ENCODE measurements at places on chromosomes 1 and 21. TPM values are rescaled to one million over a fixed set of nuclear protein-coding genes. Genes with fewer than 3 reads are reported as not detected.

Gene CCDC190
- total RNA-seq, result 2.1 TPM

Gene CD5L
- total RNA-seq, result 0.64 TPM

Gene CD34
- total RNA-seq, result 40.8 TPM

Gene LIPI
- total RNA-seq, result not detected

Gene AP4B1
- 21.2 TPM for total RNA-seq

DNA sequence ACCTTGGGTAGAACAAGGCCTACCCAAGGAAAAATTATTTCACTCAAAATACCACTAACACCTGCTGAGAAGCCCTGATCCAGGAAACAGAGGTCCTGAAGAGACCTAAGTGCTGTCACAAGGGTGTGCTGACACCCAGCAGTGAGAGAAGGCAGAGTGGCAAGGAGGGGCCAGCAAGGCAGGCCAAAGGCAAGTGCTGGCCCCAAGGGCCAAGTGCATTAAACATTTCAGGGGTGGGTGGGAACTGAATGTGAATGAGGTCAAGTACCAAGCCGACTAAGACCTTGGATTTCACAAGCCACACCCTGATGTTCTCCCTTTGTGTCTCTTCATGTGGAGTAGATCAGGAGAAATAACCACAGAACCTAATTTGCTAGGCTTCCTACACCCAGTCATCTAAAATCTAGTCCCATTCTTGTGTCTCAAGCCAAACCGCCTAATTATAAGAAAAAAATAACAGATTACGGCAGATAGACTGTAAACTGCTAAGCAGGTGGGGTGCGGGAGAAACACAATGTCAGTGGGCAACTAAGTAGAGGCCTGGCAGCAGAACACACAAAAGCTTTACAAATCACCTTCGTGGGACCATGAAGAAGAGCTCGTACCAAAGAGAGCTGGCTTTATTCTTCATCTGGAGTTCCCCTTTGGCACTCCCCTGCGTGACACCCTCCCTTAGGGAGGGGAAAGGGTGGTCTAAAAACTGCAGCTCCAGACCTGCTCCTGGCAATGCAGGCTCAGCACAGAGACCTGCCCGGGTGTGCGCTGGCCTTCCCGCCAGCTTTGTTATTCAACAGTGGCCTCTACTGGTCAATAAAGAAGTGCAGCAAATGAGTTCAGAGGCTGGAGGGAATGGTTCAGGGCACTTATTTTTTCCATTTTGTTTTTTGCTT lies 8.7 kb downstream of the UBE2G2 start:
- peaks cover 6% of the 10 kb centered on the region for H3K4me1 ChIP-seq
- no peak overlapping the region for H3K4me3 ChIP-seq
- H3K27me3 ChIP-seq, result no peaks in the 10 kb centered on the region
- H3K36me3 ChIP-seq, result no peaks in the 10 kb centered on the region
- H3K27ac ChIP-seq, result no peak overlapping the region

DNA sequence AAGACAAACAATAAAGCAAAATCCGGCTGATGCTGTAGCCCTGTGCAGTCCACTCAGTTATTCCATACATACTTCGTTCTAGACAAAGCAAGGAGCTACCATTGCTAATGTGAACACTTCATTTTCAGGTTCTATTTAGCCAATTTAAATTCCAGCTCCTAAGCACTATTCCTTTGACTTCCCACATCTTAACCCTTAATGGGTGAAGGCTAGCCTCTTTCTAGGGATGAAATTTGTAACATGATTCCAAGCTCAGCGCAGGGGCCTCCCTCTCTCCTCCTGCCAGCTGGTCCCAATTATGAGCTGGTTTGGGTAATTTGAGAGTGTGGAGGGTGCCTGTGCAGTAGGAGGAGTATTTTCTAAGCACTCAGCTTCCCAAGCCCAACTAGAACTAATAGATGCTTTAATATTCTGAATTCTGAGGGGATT lies 53.9 kb upstream of the PTGFRN start:
- no peak for DNase-seq
- H3K4me1 ChIP-seq, result peaks cover 21% of the 10 kb centered on the region
- H3K36me3 ChIP-seq, result no peaks in the 10 kb centered on the region
- H3K27me3 ChIP-seq, result no peaks in the 10 kb centered on the region
- no peak overlapping the region for H3K27ac ChIP-seq
- H3K4me3 ChIP-seq, result no peak overlapping the region

DNA sequence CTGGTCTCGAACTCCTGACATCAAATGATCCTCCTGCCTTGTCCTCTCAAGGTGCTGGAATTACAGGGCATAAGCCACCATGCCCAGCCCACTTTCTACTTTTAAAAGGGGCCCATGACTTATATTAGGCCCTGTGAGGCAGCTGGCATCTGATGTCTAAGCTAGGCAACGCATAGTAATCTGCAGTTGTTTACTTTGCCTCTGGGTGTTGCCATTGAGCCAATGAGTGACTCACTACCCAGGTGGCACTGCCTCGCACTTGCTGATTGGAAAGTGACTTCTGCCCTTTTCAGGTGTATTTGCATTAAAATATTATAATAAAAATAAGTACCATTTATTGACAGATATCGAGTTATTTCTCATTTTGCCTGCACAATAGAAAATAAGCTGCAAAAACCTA lies 84.9 kb downstream of the KIF14 start:
- no peak overlapping the region for H3K27ac ChIP-seq
- H3K27me3 ChIP-seq, result no peaks in the 10 kb centered on the region
- H3K4me1 ChIP-seq, result no peaks in the 10 kb centered on the region
- no peak overlapping the region for H3K4me3 ChIP-seq
- no peak for DNase-seq
- H3K36me3 ChIP-seq, result no peaks in the 10 kb centered on the region

DNA sequence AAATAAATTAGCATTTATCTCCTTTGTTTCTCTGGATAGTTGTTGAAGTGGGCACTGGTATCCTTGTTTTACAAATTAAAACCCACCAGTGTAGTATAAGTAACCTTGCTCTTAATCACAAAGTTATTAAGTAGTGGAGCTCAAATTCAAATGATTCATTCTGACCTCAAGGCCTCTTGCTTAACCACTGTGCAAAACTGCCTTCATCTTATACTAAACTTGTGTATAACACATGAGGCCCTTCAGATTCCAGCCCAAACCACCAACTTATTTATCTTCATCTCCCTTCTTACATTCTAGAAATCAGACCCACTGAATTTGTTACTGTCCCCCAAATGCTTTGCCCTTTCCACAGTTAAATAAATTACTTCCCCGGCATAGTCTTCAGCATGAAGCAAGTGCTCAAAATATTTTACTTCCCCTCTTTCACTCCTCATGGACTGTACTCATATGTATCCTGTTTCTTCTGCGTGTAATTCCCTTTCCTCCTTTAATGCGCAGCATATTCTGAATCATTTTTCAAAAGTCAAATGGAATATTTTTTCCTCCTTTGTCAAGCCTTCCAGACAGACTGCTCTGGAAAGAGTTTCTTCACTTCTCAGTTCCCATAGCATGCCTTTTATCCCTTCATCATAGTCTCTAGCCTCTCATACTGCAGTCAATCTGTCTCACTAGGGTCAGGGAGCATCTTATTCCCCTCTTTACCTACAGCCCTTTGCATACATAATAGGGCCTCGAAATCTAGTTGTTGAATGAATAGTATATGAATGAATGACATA lies 19.0 kb upstream of the DNASE2B start:
- no peak for DNase-seq
- H3K27me3 ChIP-seq, result no peaks in the 10 kb centered on the region
- no peaks in the 10 kb centered on the region for H3K36me3 ChIP-seq
- H3K4me3 ChIP-seq, result no peak overlapping the region
- H3K27ac ChIP-seq, result no peak overlapping the region

DNA sequence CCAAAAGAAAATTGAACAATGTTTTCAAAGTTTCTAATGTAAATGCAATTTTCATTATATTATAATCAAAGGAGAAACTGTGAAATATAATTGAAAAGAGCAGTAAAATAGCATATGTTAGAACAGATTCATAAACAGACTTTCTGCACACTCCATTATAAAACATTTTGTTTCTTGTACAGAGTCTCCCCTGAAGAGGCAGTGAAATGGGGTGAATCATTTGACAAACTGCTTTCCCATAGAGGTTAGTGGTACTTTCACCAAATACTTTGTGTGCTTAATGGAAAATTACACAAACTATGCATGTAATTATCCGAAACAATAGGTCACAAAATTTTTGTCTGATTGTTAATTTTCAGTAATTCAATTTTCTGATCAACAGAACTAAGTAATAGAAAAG lies 1.9 kb downstream of the RGS18 start:
- H3K4me1 ChIP-seq, result no peaks in the 10 kb centered on the region
- H3K4me3 ChIP-seq, result no peak overlapping the region
- no peaks in the 10 kb centered on the region for H3K27me3 ChIP-seq

GRCh38 chr1:172616195-172616594 lies 42.7 kb upstream of the FASLG start:
- H3K4me3 ChIP-seq, result no peak overlapping the region
- H3K4me1 ChIP-seq, result no peaks in the 10 kb centered on the region
- H3K27me3 ChIP-seq, result no peaks in the 10 kb centered on the region
- DNase-seq, result no peak
- H3K36me3 ChIP-seq, result peaks cover 6% of the 10 kb centered on the region

DNA sequence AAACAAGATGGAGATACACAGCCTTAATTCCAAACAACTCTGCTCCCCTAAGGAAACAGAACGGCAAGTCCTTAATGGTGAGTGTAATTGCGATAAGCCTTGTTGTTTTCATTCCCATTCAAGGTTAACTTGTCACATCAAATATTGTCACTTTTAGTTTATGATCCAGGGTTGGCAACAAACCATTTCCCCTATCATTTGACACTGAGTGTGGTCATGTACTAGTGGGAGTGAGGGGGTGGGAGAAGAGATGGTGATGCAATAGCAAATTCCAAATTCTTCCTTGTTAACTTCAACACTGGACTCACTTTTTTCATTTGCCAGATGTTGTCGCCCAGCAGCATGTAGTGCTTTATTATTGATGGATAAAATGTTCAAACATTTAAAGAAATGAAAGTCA lies 140.4 kb downstream of the ZNF326 start:
- no peaks in the 10 kb centered on the region for H3K36me3 ChIP-seq
- DNase-seq, result no peak
- H3K4me1 ChIP-seq, result no peaks in the 10 kb centered on the region
- H3K27me3 ChIP-seq, result no peaks in the 10 kb centered on the region

DNA sequence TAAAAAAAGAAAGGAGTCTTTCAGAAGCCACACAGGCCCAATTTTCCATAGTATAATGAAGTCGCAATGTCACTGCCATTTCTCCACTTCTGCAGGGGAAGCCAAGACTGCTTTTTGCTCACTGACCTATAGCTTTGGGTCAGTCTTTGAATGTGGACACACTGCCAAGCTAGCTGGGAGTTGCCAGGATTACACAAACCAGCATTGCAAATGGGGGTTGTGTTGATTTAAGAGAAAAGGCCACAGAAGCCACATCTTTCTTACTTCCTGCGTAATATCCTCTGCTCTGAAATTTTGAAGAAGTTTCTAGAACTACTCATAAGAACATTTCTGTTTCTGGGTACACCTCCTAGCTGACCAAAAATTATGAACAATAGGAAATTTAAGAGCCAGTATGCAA lies 45.8 kb upstream of the SAMSN1 start:
- H3K27me3 ChIP-seq, result no peaks in the 10 kb centered on the region
- DNase-seq, result peak; percentile 67
- H3K36me3 ChIP-seq, result no peaks in the 10 kb centered on the region
- H3K4me1 ChIP-seq, result peaks cover 22% of the 10 kb centered on the region
- H3K4me3 ChIP-seq, result no peak overlapping the region
- H3K27ac ChIP-seq, result peak overlapping the region; percentile 55

GRCh38 chr1:88180449-88181108 lies 503.5 kb upstream of the PKN2 start:
- peak; percentile 65 for DNase-seq
- H3K4me1 ChIP-seq, result no peaks in the 10 kb centered on the region
- no peaks in the 10 kb centered on the region for H3K27me3 ChIP-seq

GRCh38 chr1:11693024-11693590 lies 1.6 kb downstream of the DRAXIN start:
- no peak overlapping the region for H3K4me3 ChIP-seq
- H3K4me1 ChIP-seq, result peaks cover 30% of the 10 kb centered on the region
- no peaks in the 10 kb centered on the region for H3K36me3 ChIP-seq
- no peak overlapping the region for H3K27ac ChIP-seq
- DNase-seq, result no peak

GRCh38 chr21:41368735-41369104 lies 6.9 kb downstream of the MX2 start:
- H3K36me3 ChIP-seq, result no peaks in the 10 kb centered on the region
- no peak for DNase-seq
- H3K27ac ChIP-seq, result no peak overlapping the region
- H3K4me1 ChIP-seq, result peaks cover 6% of the 10 kb centered on the region
- peak overlapping the region; percentile 30 for H3K4me3 ChIP-seq

Data from left lung (tissue), 14 donors.